ENCODE measurements at places on chromosomes 6 and 20.

DNA sequence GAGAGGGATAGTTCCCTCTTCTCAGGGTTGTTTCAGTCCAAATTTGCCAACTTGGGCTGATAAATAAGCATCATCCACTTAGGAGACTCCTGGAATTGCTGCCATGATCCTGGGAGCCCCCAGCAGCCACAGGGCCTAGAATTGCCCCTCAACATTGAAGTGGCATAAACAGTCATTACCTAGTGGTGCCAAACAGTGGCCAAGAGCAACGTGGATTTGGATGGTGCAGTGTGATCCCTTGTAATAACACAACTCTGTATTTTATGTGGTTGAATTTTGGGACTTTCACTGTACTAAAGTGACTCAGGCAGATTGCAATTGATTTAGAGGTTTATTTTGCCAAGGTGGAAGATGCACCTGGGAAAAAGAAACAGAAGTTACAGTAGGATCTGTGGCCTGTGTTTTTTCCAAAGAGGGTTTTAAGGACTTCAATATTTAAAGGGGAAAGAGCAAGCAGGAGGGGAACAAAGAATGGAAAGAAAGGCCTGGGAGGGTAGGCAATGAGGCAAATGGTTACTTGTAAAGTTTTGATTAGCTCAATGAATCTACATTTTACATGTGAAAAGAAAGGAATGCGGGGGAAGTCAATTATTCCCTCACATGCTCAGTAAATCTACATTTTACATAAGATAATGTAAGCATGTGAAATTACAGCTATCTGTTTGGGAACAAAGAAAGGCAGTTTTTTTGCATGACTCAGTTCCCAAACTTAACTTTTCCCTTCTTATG is 168.0 kb upstream of the NOX3 start:
- no peak for DNase-seq

GRCh38 chr6:6915813-6916547 is 191.8 kb upstream of the RREB1 start:
- no peak for DNase-seq

- no peak for DNase-seq
Observed at GRCh38 chr6:39225946-39226437, 3.3 kb downstream of the KCNK5 start.

- no peak for DNase-seq
Observed at GRCh38 chr20:24066076-24066700, 77.6 kb upstream of the GGTLC1 start.
